Muscle of back (tissue), 13 donors: ENCODE measurements at places on chromosomes 6 and 20. TPM values are rescaled to one million over a fixed set of nuclear protein-coding genes. Genes with fewer than 3 reads are reported as not detected.

The HLA-DQA1 gene
- polyA plus RNA-seq = 1.2 TPM

The FAM83C gene
- polyA plus RNA-seq = not detected

The GABRR2 gene
- polyA plus RNA-seq = 3.2 TPM

The LY6G6D gene
- polyA plus RNA-seq = 0.42 TPM

The FOXF2 gene
- polyA plus RNA-seq = 0.21 TPM
